ENCODE measurements at places on chromosomes 1 and 21.
A peak's percentile ranks its signal among the peaks of the same experiment; 100 is the strongest.

DNA sequence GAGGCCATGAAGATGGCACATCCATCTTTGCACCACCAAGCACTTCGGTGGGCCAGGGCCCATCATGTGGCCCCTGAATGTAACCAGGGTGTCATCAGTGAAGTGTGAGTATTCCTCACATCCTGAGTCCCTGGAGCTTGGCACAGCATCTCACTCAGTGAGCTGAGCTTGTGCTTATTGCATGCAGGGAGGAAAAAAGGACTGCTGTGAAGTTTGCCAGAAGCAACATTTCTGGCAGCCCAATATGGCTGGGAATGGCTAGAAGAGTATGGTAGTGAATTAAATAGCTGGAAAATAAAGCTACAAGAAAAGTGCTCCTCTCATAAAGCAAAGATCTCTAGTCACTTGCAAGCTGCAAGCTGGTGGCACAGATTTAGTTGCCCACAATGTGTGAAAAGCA, 109.3 kb downstream of the TNFSF18 start:
- DNase-seq, result no peak

- DNase-seq, result peak; percentile 35
These were observed 59.2 kb downstream of the TIAM1 start for GRCh38 chr21:31284797-31285397.

GRCh38 chr1:56573311-56573710, 6.1 kb downstream of the PLPP3 start:
- no peak for DNase-seq

DNA sequence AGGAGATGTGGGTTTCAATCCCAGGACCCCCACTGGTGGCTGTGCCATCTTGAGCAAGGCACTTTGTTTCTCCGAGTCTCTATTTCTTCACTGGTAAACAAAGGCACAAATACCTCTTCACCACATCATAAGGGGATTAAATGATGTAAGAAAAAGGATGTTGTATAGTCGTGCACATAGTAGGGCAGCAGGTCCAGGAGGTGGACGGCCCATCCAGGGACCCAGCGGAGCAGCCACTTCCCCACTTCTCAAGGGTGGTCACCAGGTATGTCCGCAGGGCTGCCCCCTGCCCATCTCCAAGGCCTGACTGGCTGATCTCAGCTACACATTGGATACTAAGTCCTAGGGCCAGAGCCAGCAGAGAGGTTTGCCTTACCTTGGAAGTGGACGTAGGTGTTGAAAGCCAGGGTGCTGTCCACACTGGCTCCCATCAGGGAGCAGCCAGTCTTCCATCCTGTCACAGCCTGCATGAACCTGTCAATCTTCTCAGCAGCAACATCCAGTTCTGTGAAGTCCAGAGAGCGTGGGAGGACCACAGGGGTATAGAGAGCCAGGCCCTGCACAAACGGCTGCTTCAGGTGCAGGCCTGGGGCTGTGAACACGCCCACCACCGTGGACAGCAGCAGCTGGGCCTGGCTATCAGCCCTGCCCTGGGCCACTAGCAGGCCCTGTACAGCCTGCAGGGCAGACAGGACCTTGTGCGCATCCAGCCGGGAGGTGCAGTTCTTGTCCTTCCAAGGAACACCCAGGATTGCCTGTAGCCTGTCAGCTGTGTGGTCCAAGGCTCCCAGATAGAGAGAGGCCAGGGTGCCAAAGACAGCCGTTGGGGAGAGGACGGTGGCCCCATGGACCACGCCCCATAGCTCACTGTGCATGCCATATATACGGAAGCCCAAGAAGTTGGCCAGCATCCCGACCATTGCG, 4.0 kb downstream of the AGT start:
- no peak for DNase-seq

GRCh38 chr1:147077936-147078605, 94.2 kb downstream of the PRKAB2 start:
- no peak for DNase-seq

DNA sequence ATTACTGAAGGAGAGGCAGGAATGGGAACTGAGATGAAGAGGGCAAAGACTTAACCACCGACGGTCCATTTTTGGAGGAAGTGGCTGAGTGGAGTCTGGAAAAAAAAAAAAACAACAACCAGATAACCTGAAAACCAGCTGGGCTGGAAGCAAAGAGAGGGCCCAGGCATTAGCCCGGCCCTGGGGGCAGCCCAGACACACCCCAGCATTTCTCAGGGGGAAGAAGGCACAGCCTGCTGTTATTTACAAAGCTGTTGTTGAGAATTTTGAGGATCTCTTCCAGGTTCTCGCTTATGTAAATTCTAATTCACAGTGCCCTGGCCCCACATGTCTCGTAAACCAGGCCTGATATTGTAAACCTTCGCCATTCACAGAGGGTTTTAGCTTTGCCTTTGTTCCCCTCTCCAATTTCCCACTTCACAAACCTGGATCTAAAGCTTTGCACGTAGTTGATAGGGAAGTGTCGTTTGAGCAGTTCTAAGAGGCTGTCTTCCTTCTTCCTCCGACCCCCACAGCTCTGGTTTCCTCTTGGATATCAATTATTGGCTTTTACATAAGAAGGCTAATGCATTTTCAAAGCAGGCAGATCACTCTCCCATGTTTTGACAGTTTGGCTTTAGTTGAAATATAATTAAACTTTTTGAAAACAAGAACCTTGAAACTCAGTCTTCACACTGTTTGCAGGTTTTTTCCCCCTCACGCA, 161.8 kb upstream of the IRF2BP2 start:
- DNase-seq, result no peak

GRCh38 chr1:158819461-158820443, 11.4 kb upstream of the MNDA start:
- no peak for DNase-seq

DNA sequence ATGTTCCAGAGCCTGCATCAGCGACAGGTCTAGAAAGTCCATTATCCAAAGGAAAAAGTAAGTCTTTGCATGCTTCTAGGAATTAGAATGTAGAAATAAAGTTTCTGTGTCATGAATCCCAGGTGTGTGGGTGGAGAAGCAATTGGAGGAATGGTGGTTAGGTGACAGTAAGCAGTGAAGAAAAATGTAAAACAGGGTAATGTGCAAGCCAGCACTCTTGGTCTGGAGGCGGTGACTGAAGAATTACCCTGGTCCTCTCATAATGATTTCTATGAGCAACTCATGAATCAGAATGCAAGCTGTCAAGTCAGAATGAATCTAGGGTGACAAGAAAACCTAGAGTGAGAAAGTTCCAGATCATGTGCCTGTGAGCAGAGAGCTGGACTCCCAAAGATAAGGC, 33.6 kb downstream of the PLPPR4 start:
- no peak for DNase-seq

DNA sequence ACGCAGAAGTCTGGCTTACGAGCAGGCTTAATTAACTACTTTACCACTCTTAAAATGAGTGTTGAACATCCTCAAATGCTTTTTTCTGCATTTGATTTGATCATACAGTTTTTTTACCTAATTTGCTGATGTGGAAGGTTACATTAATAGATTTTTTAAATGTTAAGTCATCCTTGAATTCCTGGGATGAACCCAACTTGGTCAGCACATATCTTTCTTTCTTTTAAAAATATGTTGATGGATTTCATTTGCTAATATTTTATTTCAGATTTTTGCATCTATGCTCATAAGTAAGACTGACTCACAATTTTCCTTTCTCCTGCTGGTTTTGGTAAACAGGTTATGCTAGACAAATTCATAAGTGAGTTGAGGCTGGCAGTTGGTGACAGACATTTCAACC, 82.9 kb downstream of the LHX4 start:
- no peak for DNase-seq

- DNase-seq, result no peak
These were observed 688.6 kb upstream of the ADGRL4 start for GRCh38 chr1:79695138-79695537.

- peak; percentile 84 for DNase-seq
These were observed 63.6 kb downstream of the EPHB2 start for GRCh38 chr1:22773981-22774832.

DNA sequence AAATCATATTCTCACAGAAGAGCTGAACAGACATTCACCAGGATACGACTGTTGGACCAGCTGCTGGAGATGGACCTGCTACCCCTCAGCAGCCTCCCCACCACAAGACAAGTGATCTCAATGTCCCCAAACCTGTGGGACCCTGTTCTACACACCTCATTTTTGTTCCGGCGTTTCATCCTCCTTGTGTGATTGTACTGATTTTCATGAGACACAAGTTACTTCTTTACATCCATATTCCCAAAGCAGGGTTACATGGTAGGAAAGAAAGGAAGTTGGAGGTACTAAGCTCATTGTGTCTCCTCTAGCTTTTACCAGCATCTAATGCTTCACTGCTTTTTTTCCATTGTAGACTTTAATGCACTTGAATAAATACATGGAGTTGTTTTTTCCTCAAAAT, 8.7 kb downstream of the ADAMTS1 start:
- DNase-seq, result no peak

DNA sequence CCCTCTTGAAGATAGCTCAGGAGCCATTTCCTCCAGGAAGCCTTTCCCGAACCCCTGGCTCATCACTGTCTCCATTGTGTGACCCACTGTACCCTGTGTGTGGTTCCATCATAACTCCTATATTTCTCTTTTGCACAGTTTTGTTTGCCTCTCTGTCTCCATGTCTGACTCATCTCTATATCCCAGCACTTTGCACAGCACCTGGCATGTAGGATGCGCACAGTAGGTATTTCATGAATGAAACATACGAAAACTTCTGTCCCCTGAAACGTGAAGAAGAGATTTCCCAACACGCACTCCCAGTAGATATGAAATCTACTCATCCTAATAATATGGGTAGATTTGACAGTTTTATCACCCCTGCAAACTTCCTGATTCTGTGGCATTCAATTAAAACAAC, 275.2 kb downstream of the NFIA start:
- no peak for DNase-seq

DNA sequence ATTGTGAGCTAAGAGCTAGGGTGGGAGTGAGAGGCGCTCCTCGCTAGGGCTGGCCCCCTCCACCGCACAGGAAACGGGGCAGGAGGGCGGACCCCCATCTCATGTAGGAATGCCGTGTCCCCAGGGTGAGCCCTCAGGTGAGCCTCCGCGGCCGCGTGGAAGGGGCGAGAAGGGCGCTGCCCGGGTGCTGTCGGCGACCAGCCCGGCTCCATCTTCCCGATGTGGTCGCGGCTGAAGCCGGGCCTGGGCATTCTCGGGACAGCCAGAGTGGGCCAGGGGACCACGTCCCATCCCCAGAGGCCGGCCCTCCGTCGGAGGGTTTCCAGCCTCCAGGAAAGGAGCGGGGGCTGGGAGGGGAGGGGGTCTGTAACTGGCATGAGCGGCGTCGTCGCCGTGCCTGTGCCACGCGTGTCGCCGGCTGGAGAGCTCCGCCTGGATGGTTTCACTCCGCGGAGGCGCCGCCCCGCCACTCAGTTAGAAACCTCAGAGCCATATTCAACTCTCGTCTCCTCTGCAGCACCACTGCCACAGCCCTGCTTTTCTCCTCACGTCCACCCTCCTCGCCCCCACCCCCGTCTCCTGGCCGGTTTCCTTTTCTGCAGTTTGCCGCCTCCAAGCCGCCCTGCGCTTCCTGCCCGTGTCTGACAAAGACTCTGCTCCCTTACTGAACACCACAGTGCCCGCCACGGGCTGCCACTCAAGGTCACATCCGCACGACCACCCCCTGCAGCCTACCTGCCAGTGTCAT, at the start of gene TMEM269:
Gene TMEM269 (plus strand): TSS at position 46 of the 748 bp plus-strand sequence. CDS start 4,903 bp downstream, outside the sequence.
- DNase-seq, result peak; percentile 36

GRCh38 chr1:203628201-203629015, 1.8 kb downstream of the ATP2B4 start:
- peak; percentile 52 for DNase-seq

GRCh38 chr1:33379631-33380354, 51.1 kb downstream of the PHC2 start:
- no peak for DNase-seq

GRCh38 chr1:97190326-97190725, 468.7 kb downstream of the PTBP2 start:
- peak; percentile 49 for DNase-seq

- DNase-seq, result peak; percentile 82
These were observed 32.3 kb upstream of the ETS2 start for GRCh38 chr21:38773099-38774061.

GRCh38 chr1:237574536-237574935, 316.2 kb downstream of the ZP4 start:
- DNase-seq, result no peak

DNA sequence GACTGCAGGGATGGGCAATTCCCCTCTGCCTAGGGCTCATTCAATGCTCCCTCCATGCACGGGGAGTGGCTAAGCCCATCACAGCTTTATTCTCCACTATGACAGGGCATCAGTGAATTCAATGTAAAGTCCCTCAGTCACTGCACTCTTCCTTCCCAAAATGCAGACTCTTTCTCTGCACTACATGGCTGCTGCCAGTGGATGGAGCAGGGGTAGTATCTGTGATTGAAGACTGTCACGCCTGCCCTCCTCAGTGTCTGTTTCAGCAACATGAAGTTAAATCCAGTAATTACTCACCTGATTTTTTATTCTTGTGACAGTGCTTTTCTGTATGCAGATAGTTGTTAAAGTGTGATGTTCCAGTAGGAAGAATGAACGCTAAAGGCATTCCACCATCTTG, 1323.2 kb downstream of the AMY1C start:
- no peak for DNase-seq

DNA sequence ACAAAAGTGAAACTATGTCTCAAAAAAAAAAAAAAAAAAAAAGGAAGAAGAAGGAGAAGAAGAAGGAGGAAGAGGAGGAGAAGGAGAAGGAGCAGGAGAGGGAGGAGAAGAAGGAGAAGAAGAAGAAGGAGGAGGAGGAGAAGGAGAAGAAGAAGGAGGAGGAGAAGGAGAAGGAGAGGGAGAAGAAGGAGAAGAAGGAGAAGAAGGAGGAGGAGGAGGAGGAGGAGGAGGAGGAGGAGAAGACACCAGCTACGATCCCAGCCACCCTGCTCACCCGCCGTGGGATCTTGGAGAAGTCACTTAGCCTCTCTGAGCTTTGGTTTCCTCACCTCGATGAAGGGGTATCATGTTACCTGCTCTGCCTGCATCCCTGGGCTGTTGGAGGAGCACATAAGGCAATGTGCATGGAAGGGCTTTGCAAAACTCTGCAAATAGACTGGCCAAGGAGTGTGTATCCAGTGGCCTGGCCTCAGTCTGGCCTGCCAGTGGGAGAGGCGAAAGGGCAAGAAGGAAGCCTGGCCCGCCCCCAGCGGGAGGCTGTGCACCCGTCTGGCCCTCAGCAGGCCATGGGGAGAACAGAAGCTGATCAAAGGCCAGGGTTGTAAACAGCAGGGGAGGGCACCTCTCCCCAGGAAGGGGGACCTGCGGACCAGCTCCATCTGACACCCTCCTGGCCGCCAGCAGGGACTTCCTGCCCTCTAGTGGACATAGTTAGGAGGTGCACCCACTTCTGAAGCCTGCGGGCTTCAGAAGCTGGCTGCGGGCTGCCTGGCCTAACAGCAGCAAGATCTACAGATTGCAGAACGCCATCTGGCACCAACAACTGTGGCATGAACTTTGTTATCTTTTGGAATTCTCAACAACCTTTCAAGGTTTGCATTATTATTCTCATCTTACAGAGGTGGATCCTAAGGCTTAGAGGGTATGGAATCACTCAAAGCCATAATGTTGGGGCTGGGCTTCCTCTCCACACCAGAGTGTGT, 19.2 kb upstream of the CDK18 start:
- peak; percentile 88 for DNase-seq

- no peak for DNase-seq
These were observed 169.7 kb downstream of the TOMM20 start for GRCh38 chr1:234958706-234959657.

- no peak for DNase-seq
These were observed 5.0 kb downstream of the RFX5 start for GRCh38 chr1:151342021-151342420.

- no peak for DNase-seq
These were observed 133.7 kb downstream of the COQ8A start for GRCh38 chr1:227073786-227074185.

GRCh38 chr1:2300851-2301606, 72.9 kb downstream of the SKI start:
- peak; percentile 61 for DNase-seq

GRCh38 chr21:24514081-24514733, 1093.1 kb downstream of the MRPL39 start:
- DNase-seq, result no peak
